ENCODE measurements at places on chromosomes 6 and 20.
A peak's percentile ranks its signal among the peaks of the same experiment; 100 is the strongest.

DNA sequence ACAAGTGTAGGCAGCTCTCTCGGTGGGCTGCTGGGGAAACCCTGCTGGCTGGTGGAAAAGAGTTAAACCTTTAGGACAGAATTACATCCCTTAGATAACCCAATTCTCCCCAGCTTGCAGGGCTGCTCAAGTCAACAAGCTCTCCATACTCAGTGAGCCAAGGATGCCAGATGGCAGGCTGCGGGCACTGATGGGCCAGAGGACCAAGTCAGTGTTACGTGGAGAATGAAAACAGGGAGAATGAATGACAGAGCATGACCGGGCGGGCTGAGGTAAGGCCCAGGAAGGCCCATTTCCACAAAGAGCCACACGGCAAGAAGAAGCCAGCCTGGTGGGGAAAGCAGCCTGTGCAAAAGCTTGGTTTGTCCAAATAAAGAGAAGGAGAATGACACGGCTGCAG, 58.7 kb upstream of the CD93 start:
- no peak for DNase-seq

DNA sequence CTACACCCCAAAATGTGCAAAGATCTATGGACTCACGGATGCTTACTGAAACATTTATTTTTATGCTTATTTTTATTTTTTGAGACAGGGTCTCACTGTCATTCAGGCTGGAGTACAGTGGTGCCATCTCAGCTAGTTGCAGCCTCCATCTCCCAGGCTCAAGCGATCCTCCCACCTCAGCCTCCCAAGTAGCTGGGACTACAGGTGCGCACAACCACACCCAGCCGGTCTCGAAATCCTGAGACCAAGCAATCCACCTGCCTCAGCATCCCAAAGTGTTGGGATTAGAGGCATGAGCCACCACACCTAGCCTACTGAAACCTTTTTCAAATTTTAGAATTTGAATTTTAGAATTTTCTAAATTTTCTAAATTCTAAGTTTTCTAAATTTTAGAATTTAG, 50.8 kb upstream of the IPCEF1 start:
- no peak for DNase-seq

- no peak for DNase-seq
These were observed 43.4 kb upstream of the CDYL start for GRCh38 chr6:4732691-4733315.

DNA sequence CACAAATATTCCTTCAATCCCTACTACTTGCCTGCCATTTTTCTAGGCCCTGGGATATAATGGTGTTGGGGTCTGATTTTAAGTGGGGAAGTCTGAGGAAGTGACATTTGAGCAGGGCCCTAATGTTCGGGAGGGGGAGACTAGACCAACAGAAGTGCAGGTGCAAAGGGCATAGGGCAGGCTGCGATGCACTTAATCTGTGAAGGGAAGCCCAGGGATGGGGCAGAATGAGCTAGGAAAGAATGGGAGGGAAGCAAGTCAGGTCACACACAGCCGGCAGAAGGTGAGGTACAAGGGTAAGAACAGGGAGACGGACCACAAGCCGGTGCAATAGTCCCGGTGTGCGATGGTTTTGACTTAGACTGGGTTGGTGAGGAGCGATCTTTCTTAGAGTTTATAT, 146.8 kb downstream of the UNC5CL start:
- DNase-seq: no peak

- no peak for DNase-seq
These were observed 295.7 kb downstream of the CDC5L start for GRCh38 chr6:44682987-44683779.

- DNase-seq: no peak
These were observed 773.9 kb upstream of the MMS22L start for GRCh38 chr6:98056955-98057354.

- no peak for DNase-seq
These were observed 29.1 kb upstream of the APCDD1L start for GRCh38 chr20:58544286-58544685.

DNA sequence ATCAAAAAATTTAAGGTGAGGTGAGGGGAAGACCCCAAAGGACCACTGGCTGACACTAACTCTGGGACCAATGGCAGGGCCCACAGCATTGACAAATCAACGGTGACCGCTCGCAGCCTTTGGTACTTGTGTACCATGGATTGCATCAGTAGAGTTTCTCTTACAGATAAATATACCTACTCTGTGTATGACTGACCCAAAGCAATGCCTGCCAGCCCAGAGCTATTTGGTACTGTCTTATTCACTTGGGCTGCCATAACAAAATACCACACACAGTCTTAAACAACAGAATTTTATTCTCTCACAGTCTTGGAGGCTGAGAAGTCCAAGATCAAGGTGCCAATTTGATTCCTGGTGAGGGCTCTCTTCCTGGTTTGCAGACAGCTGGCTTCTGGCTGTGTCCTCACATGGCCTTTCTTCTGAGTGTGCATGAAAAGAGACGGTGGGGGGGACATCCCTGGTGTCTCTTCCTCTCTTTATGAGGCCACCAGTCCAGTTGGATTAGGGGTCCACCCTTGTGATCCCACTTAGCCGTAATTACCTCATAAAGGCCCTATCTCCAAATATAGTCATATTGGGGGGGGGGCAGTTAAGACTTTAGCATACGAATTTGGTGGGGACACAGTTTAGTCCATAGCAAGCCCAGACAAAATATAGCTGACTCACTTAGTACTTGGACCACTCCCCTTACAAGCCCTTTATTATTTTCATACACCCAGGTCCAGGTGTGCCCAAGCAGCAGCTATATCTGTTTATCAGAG, 336.3 kb downstream of the CD83 start:
- DNase-seq: no peak

DNA sequence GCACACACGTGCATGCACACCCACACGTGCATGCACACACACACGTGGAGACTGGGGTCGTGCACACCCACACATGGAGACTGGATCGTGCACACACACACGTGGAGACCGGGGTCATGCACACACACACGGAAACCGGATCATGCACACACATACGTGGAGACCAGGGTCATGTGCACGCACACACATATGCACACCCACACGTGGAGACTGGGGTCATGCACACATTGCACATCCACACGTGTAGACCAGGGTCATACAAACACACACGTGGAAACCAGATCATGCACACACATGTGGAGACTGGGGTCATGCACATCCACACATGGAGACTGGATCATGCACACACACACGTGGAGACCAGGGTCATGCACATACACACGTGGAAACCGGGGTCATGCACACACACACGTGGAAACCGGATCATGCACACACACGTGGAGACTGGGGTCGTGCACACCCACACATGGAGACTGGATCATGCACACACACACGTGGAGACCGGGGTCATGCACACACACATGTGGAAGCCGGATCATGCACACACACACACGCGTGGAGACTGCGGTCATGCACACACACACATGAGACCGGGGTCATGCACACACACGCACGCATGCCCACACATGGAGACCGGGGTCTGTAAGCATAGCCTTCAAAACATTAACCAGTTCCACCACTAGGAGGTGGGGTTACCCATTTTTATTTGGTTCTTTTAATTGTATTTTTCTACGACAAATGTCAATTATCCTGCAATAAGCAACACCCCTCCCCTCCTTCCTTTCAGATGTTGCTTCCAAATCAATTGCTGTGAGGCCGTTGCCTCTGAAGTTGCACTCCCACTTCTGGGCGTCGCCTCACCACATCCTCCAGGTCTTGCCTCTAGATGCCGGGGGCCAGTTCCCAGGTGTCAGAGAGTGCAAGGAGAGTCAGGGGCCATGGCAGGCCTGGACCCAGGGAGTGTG, 95.8 kb downstream of the TMEM242 start:
- DNase-seq: peak; percentile 43

DNA sequence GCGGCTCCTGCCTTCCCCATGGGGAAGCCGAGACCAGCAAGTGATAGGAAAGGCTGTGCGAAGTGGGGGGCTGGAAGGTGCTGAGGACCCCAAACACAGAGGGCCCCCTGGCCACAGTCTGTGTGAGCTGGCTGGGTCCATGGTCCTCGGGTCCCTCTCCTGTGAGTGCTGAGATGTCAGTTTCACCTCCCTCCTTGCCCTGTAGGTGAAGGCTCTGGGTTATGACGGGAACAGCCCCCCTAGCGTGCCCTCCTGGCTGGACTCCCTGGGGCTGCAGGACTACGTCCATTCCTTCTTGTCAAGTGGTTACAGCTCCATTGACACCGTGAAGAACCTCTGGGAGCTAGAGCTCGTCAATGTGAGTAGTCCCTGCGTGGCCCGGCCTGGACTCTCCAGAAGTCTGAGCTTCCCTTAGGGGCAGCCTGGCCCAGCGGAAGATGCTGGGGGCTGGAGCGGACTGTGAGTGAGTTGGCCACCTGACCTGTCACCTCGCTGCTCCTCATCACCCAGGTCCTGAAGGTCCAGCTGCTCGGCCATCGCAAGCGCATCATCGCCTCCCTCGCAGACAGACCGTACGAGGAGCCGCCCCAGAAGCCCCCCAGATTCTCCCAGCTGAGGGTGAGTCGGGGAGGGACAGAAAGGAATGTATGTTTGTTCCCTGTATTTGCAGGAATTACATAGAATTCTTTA, 61.7 kb downstream of the TCP11 start:
- no peak for DNase-seq

GRCh38 chr6:91291071-91291470, 704.2 kb upstream of the MAP3K7 start:
- no peak for DNase-seq

DNA sequence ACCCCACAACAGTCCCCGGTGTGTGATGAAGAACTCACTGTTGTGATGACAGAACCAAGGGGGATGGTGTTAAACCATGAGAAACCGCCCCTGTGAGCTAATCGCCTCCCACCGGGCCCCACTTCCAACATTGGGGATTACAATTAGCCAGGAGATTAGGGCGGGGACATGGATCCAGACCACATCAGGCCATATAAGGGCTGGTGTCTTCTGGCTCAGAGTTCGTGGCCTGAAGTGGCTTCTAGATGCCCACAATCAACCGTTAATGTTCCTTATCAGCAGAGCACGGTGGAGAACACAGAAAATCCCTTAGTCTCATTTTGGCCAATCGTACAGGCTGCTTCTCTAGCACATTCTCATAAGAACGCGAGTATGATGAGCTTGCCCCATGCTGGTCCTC, 10.9 kb upstream of the MAS1 start:
- no peak for DNase-seq

DNA sequence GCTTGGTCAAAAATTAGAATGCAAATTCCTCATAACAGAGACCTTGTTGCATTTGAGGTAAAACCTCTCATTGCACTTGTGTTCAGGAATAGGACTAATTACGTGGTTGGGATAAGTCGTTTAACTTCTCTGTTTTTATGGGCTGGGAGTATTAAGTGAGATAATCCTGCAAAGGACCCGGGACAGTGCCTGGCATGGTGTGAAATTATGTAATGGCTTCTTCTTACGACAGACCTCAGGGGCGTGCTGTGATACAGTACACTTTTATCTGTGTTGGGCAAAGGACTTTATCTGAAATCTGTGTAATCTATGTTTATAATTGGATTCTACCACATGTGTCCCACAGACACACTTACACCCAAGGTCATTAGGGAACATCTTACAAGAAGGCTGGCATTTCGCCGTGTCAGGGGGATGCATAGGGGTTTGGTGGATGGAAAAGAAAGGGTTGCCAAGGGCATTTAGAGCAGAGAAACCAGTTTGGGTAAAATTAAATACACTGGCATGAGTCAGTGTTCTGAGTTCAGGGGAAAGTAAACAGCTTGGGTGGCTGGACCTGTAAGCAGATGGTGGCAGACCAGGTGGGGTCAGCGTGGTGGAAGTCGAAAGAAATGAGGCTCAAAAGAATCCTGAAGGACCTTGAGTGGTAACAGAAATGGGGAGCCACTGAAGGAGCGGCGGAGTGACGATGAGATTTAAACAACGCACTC, 17.2 kb upstream of the RTF2 start:
- DNase-seq: no peak

- no peak for DNase-seq
These were observed 72.4 kb downstream of the FGD2 start for GRCh38 chr6:37077905-37078296.
